Dermis blood vessel endothelial cell (primary cell): ENCODE measurements at places on chromosomes 3 and 15. TPM values are rescaled to one million over a fixed set of nuclear protein-coding genes. Genes with fewer than 3 reads are reported as not detected.

DNA sequence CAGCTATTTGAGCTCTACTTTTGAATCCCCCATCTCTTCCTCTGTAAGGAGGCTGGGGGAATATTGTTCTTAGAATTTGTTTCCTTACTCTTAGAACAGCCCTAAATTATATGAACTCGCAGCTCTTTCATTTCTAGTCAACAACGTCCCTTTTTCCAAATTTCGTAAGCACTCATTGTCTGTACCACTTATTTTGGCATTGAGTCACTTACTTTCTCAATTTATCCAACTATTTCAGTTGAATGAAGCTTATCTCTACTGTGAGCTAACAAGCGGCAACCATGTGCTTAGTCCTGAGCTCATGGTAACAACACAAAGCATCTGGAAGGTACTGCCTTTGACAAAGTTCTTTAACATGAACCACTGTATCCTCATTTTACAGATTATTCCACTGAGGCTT is 191.1 kb downstream of the GREM1 start:
- no peak for DNase-seq

GRCh38 chr3:156161172-156161571 is 40.8 kb downstream of the KCNAB1 start:
- no peak for DNase-seq

- no peak for DNase-seq
These were observed 121.9 kb downstream of the CACNA1D start for GRCh38 chr3:53616321-53616720.

LEKR1 gene
- total RNA-seq, result 0.14 and 0.17 TPM in 2 replicates

ROPN1 gene
- not detected in 2 replicates for total RNA-seq

THAP10 gene
- total RNA-seq, result 2.0 and 2.3 TPM in 2 replicates

DNA sequence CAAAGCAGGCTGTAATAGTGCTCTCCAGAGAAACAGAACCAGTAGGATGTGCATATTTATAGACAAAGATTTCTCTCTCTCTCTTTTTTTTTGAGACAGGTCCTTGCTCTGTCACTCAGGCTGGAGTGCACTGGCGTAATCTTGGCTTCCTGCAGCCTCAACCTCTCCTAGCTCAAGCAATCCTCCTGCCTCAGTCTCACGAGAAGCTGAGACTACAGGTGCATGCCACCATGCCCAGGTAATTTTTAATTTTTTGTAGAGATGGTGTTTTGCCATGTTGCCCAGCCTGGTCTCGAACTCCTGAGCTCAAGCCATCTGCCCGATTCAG is 67.1 kb upstream of the CHD2 start:
- no peak for DNase-seq

NME9 gene
- not detected in 2 replicates for total RNA-seq

GRCh38 chr3:143078883-143079282 is 40.7 kb upstream of the CHST2 start:
- DNase-seq, result no peak

DNA sequence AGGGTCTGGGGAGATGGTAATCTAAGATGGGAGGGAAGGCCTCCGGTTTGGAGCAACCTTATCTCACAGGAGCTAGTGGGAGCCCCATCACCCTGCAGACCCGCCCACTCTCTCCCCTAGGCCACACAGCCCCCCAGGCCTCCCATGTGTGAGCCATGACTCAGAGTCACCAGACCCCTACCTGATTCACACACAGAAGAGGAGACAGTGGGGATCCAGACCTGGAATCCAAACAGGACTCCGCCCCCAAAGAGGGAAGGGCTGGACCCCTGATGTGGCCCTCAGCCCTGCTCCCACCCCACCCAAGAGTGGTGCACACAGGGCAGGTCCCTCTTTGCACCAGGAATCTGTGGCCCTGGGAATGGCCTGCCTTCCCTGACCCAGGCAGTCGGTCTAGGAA is 97.4 kb downstream of the ADCY5 start:
- DNase-seq, result no peak

RAB6B gene
- 1.9 TPM in 2 replicates for total RNA-seq

- no peak for DNase-seq
These were observed 80.5 kb downstream of the CRTC3 start for GRCh38 chr15:90610190-90610589.

GRCh38 chr3:102230057-102230456 is 204.8 kb upstream of the ZPLD1 start:
- DNase-seq, result no peak

DNA sequence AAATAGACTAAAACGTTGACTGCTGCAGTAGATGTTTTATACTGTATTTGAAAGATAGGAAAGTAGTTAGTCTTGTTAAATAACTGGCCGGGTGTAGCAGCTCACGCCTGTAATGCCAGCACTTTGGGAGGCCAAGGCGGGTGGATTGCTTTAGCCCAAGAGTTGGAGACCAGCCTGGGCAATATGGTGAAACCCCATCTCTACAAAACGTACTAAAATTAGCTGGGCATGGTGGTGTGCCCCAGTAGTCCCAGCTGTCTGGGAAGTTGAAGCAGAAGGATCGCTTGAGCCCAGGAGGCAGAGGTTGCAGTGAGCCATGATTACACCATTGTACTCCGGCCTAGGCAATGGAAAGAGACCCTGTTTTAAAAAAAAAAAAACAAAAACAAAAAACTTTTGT is 60.5 kb upstream of the ULK4 start:
- no peak for DNase-seq

GRCh38 chr15:38690719-38691332 is 126.2 kb upstream of the RASGRP1 start:
- peak; percentile 86 for DNase-seq

DNA sequence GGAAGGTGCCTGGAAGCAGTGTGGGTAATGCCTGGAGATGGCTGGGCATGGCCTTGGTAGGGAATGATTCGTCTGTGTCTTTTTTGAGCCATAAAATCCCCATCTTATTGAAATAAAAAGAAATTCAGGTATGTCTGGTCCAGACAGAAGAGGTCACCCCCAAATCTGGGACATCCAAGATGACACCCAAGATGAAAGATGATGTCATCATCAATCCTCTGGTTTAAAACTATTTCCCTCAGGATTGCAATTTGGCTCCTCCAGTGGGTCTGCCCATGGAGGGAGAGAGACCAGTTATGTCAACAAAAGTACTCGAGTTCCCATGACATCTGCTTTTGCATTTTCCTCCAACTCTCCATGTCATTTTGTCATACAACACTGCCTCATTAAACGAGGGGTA is 16.7 kb upstream of the CCR9 start:
- DNase-seq, result no peak

- DNase-seq, result peak; percentile 87
These were observed 18.6 kb downstream of the MESP2 start for GRCh38 chr15:89794627-89795241.

NR1I2 gene
- total RNA-seq, result under 0.01 TPM in 1 of 2 replicates, not detected in the other

GRCh38 chr3:115350606-115351005 is 203.5 kb upstream of the ZBTB20 start:
- DNase-seq, result peak; percentile 63

DNA sequence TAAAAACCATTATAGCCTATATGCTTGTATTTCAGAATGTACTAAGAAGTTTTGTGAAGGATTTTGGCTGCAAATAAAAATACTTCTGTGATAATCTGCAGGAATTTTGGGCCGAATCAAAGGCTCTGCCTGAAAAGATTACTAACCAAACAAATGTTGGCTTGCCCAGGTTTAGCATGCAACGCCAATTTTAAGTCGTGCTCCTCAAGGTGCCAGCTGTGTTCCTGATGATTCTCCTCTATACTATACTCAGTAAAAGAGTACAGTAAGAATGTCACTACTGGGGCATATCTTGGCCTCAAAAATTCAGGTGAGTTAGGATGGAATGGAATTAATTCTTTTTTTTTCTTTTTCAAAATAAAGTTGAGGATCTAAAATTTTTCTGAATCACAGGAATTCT is 150.8 kb upstream of the TSPAN3 start:
- DNase-seq, result no peak

RBPMS2 gene
- 0.14 TPM in 1 of 2 replicates, not detected in the other for total RNA-seq

SLC51B gene
- not detected in 2 replicates for total RNA-seq

DNA sequence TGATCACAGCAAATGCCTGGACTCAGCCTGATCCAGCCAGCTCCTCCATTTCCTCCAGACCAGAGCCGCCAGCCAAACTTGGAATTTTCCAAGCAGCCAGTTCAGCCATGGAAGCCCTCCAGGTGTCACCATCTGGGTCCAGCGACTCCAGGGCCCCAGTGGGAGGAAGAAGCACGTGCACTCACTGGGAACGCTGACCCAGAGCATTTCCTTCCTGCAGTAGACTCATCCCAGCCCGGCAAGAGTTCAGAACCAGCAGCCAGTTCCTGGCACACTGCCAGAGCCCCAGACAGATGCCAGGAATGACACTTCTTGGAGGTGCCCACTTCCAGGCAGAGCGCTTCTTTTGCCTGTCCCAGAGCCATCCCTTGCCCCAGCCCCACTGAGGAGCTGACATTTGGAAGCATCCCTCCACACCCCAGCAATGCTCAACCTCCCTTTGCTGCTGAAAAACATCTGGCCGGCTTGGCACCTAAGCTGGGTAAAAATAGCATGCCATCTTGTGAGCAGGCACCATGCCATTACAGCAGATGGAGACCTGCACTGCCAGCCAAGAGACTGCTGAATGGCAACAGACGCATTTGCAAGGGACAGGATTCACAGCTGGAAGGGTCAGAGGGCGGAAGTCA is 460.3 kb upstream of the PROK2 start:
- peak; percentile 64 for DNase-seq

- DNase-seq, result peak; percentile 74
These were observed 556 bp downstream of the CRYBG3 start for GRCh38 chr3:97822359-97822775.

KBTBD13 gene
- not detected in 2 replicates for total RNA-seq

DNA sequence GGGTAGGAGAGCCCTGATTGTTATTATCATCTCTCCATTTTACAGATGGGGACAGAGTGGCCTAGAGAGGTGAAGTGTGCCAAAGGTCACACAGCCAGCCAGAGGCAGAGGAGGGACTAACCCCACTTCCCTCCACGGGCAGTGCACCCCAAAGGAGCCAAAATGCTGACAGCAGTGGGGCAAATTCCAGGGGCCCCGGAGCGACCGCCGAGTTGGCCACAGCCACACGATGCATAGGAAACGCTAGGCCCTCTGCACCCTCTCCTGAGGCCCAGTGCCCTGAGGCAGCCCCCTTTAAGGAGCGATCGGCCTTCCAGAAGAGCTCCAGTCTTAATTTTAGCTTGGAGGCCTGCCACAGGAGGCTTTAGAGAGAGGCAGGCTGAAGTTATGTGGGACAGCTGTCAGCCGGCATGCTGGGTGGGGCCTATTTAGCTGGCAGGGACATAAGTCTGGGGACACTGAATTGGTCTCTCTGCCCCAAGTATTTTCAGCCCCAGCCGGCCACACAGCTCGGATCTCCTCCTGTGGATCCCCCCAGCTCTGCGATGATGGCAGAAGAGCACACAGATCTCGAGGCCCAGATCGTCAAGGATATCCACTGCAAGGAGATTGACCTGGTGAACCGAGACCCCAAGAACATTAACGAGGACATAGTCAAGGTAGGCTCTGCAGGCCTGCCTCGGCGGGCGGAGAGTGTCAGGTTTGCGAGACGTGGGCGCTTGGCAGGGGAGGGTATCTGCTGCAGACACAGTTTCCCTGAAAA is at the start of gene CAV3:
CAV3 (plus strand) TSS at position 471 of the 763 bp plus-strand sequence; CDS start at position 546, 75 bp downstream.
- DNase-seq, result no peak

GRCh38 chr3:48423241-48423882 is 6.5 kb downstream of the PLXNB1 start:
- DNase-seq, result no peak

GRCh38 chr3:117632191-117632590 is 922.6 kb downstream of the TUSC7 start:
- DNase-seq, result no peak

ACKR2 gene
- 11.2 and 13.3 TPM in 2 replicates for total RNA-seq

CD80 gene
- total RNA-seq, result 0.14 and 0.17 TPM in 2 replicates

STOML1 gene
- total RNA-seq, result 19.9 and 22.3 TPM in 2 replicates

DNA sequence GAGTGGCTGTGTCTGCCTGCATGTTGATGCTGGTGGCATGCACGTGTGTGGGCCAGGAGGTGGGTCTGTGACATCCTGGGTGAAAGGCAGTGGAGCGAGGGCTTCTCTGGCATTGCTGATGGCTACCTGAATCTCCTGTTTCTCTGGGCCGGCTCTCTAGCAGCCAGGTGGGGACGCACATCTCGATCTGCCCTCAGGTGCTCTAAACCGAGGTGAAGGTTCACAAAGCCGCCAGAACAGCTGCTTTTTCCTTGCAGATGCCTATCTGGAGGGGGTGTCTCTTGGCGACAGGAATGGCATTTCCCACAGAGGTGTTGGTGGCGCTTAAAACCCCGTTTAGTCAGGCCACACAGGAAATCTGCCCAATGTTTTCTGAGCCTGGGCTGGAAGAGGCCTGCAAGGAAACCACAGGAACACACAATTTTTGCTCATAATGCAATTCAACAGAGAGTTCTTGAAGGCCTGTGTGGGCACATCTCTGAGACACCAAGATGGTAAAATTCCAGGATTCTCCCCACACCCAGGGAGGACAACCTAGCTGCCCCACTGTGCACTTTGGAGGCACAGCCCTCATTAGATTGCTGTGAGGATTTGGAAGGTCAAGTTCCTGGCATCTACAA is 11.9 kb downstream of the TMEM158 start:
- no peak for DNase-seq

- peak; percentile 43 for DNase-seq
These were observed 4.3 kb downstream of the DNASE1L3 start for GRCh38 chr3:58206406-58207011.

DNA sequence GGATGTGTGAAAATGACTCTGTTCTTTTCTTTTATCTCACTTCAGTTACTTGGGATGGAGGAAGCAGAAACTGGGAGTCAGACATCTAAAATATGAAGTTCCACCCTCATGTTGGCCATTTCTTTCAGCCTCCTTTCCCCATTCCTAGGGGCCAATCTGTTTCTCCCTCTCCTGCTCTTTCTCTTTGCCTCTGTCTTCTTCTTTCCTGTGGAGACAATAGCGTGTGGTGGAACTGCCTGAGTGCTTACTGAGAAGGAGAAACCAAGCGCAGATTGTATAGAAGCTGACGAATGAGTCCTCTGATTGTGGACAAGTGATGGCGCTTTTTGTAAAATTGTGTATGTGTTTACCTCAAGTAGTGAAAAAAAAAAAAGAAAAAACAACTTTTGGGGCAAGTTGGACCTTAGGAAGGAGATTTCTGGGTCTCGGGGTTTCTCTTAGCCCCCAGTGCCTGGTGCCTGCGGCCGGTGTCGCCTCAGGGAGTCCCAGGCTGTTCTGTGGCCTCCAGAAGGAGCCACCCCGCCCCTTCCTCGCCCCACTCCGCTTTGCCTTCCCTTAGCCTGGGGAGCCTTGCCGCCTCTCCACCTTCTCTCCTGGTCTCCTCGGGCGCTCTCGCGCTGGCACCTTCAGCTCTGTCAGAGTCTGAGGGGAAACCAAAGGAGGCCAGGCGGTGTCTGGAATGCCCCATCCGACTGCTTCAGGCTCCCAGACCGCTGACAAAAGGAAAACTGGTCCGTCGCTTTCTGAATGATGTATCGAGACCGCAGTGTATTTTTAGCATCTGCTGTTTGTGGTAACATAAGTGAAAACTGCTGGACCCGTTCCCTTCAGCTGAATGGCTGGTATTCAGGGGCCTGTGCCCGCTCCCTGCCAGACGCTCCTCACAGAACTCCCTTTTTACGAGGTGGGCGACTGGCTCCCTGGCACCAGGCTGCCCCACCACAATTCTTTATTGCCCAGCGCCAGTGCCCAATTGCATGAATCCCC is 30.1 kb downstream of the SCG5 start:
- no peak for DNase-seq

TNFSF10 gene
- total RNA-seq, result 169 and 180 TPM in 2 replicates
